ELF-1 (cell line): ENCODE measurements at places on chromosomes 12 and 14.
A peak's percentile ranks its signal among the peaks of the same experiment; 100 is the strongest.

DNA sequence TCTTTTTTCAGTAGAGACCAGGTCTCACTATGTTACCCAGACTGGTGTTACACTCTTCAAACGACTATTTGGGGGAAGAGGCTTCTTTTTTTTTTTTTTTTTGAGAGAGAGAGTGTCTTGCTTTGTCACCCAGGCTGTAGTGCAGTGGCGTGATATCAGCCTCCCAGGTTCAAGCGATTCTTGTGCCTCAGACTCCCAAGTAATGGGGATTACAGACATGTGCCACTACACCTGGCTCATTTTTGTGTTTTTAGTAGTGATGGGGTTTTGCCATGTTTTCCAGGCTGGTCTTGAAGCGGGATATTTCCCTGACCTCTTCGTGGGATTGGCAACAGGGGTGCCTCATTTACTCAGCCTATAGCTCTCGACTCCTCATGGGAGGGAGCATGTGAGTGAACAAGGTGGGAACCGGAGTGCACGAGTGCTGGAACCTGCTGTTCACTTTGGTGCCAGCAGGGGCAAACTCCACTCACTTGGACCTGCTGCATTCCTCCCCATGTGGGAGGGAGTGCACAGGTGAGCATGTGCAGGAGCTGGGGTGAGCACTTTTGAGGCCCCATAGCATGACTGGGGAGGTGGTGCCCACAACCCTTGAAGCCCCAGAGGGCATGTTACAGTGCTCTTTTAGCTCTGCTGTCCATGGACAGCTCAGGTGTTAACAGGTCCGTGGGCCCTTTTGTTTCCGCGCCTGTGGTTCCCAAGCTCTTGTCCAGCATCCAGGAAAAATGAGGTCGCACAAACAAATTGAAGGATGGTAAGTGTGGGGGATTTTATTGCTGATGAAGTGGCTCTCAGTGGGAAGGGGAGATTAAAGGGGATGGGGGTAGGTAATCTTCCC lies 79.1 kb upstream of the HECTD1 start:
- peak; percentile 14 for DNase-seq

GRCh38 chr12:41564816-41565215 lies 376.7 kb downstream of the PDZRN4 start:
- no peak for DNase-seq

GRCh38 chr14:36477266-36477665 lies 42.8 kb downstream of the NKX2-1 start:
- no peak for DNase-seq

DNA sequence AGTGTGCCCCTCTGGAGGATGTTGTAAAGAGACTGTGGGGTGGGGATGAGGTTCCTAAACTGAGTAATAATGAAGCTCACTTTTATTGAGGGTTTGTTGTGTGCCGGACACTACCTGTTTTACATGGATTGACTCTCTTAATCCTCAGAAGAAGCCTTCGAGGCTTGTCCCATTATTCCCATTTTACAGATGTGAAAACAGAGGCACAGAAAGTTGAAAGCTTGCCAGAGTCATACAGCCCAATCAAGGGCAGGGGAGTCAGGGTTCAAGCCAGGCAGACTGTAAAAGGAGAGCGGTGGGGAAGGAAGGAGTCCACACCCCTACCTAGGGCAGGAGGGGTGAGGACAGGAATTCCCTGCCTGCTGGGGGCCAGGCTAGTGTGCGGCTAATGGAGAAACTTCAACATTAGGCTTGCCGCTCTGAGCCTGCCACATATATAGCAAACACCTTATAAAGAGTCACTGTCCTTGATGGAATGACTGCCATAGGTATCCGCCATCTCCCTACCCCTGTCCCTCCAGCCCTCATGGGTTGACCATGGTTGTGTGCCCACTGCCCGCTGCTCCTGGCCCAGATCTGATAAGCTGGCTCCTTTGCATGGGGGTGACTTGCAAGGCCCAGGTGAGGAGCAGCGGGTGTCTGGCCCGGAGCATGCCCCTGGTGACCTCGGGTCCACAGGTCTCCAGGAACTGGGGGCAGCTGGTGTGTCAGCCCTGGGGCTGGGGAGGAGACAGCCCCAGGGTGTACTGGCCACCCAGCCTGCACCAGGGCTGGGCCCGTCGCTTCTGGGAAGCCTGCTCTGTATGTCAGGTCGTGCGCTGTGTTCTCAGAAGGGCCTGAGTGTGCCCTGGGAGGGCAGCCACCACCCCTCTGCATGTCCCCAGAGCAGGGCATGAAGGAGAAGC lies 12.2 kb downstream of the ORAI1 start:
- no peak for DNase-seq

DNA sequence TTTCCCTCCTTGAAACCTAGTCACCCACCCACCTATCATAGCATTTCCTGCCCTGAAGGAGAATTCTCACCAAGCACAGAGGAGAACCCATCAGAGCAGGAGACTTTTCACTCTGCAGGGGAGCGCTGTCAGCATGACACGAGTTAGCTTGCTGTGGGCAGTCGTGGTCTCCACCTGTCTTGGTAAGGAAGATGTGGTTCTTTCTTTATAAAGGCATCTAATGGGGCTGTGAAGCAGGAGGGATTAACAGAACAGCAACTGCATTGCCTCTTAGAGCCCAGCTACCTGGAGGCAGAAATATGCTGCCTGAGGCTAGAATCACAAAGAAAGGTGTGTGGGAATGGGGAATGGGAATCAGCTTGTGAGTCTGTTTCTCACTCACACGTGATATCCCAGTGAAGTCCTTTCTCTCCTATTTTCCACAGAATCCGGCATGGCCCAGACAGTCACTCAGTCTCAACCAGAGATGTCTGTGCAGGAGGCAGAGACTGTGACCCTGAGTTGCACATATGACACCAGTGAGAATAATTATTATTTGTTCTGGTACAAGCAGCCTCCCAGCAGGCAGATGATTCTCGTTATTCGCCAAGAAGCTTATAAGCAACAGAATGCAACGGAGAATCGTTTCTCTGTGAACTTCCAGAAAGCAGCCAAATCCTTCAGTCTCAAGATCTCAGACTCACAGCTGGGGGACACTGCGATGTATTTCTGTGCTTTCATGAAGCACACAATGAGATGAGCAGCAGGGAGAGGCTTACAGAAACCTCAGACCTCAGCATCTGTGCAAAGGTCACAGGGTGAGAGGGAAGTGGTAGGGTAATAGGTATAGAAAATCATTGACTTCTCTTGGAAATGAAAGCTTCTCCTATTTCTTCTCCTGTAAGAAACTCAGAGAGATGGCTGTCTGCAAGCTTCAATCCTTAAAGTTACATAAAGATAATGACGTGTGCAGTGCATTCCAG lies 316.9 kb downstream of the DAD1 start:
- DNase-seq: peak; percentile 22

GRCh38 chr14:71985538-71986189 lies 53.4 kb downstream of the RGS6 start:
- DNase-seq: no peak

- DNase-seq: no peak
These were observed 7.4 kb downstream of the GLIPR1L1 start for GRCh38 chr12:75341873-75342272.

GRCh38 chr12:15001733-15002382 lies 29.0 kb downstream of the PDE6H start:
- DNase-seq: peak; percentile 34

- no peak for DNase-seq
These were observed 213.0 kb downstream of the KITLG start for GRCh38 chr12:88367231-88367630.

GRCh38 chr12:64019101-64019500 lies 174.6 kb downstream of the SRGAP1 start:
- no peak for DNase-seq

DNA sequence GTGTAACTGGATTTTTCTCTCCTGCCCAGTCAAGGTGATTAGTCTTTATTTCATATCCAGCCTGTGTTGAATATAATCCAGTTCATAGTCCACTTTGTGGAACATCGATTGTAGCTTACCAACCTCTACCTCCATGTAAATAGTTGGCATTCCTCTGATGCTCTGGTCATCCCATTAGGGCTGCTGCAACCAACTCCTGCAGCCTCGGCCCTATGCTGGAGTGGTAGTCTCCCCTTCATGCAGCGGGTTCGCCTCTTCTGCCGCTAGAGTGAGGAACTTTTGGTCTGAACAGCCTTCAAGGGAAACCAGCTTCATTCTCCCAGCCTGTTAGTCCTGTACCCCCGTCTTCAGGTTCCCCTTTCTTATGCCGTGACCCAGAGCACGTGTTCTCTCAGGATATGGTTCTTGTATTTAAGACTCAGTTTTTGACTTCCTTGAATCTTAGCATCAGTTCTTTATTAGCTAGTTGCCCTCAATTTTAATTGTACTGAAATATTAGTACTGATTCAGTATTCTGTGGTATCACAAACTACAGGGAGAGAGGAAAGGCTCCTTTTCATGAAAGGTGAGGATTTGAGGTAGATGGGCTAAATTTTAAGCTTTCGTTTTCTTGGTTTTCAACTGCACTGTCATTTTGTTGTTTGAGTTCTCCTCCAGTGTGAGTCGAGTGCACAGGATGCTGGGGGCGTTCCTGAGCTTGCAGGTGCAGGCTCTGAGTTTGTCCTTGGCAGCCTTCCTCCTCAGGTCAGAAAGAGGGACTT lies 33.2 kb downstream of the ZNF664 start:
- no peak for DNase-seq

- no peak for DNase-seq
These were observed 25.3 kb downstream of the PAPLN start for GRCh38 chr14:73262427-73263183.

- DNase-seq: peak; percentile 59
These were observed 9.5 kb downstream of the TBX3 start for GRCh38 chr12:114674251-114675047.

GRCh38 chr12:71456316-71456715 lies 16.7 kb downstream of the LGR5 start:
- DNase-seq: no peak

GRCh38 chr12:50599366-50600095 lies 94.7 kb downstream of the DIP2B start:
- DNase-seq: no peak

- DNase-seq: no peak
These were observed 1311.5 kb downstream of the TMEM121 start for GRCh38 chr14:106837870-106838269.

- no peak for DNase-seq
These were observed 27.7 kb downstream of the WBP11 start for GRCh38 chr12:14775636-14775980.

DNA sequence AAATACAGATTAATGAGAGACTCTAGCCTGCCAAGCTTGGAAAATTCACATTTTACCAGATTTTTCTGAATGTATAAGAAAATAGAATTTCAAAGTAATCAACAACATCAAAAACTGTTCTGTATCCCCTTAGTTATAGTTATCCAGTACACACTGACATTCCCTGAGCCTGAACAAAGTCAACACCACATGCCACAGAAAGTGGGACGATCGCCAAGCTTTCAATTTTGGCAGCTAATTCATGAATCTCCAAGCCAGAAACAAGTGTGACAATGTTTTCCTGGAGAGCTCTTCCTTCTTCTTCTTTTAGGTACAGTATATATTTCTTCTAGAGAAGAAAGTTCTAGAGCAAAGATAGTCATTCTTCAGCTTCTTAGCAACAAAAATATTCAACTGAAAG lies 290.2 kb downstream of the PRKD1 start:
- DNase-seq: no peak

DNA sequence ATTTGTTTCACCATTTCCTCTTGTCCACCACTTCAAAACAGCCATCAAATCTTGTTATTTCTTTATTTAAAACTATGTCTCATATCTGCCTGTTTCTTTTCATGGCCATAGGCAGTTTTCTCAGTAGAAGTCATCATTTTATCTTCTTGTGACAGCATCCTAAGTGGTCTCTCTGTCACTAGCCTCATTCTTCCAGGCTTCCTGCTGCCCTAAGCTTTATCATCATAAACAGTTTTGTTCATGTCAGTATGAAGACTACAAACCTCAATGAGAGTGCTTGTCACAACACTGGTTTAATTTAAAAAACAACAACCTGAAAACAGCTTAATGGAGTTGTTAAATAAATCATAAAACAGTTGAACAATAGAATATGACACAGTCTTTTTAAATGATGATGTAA lies 387.8 kb upstream of the RPL10L start:
- no peak for DNase-seq

DNA sequence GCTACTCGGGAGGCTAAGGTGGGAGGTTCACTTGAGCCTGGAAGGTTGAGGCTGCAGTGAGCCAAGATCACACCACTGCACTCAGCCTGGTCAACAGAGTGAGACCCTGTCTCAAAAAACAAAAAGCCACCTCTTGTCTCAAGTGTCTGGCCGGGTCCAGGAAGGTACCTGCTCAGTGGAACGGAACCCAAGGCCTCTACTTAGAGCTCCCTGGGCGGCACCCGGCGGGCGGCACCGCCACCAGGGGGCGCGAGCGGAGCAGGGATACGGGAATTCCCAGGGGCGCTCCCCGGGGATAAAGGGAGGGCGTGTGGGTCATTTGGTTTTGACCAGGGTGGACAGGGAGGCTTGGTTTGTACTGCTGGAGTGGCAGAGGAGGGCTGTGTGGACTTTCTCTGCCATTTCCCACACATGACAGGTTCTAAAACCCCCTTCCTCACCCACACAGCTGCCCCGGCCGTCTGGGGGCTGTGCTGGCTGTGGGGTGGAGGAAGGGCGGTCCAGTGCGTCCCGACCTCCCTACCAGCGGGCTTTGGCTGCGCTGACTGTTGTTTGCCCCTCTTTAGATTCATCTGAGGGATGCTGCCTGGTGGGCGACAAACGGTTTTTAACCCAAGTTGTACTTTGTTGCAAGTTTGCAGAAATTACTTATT lies 91.4 kb downstream of the SETD3 start:
- peak; percentile 81 for DNase-seq

DNA sequence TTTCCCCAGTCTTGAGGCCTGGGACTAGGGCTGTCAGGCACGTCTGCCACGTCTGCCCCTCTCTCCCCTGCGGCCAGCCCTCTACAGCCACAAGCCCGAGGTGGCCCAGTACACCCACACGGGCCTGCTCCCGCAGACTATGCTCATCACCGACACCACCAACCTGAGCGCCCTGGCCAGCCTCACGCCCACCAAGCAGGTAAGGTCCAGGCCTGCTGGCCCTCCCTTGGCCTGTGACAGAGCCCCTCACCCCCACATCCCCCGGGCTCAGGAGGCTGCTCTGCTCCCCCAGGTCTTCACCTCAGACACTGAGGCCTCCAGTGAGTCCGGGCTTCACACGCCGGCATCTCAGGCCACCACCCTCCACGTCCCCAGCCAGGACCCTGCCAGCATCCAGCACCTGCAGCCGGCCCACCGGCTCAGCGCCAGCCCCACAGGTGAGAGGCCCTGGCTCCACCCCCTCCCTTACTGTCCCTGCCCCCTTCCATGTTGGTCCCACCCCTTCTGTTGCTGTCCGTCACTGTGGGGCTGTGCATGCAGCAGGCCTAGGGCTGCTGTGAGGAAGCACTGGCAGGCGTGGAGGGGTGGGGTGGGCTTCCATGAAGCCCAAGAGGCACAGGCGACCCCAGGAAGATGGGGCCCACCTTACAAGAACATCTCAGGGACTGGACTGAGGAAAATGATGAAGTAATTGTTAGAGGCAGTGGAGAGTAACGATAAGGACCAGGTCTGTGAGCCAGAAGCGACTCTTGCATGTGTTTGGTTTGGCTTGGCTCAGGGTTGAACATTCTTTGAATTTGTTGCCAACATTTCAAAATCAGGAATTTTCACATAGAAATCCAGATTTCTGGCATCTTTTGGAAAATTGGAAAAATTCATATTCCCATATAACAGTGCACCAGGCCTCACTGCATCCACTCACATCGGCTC lies 16.8 kb downstream of the C12orf43 start:
- peak; percentile 41 for DNase-seq

- no peak for DNase-seq
These were observed 107.5 kb upstream of the PARP11 start for GRCh38 chr12:3980504-3981272.

- DNase-seq: no peak
These were observed 246.0 kb downstream of the ZFP36L1 start for GRCh38 chr14:68546839-68547238.
